Cerebellar cortex (tissue), 1 donor: ENCODE measurements at places on chromosomes 2 and 18.

GRCh38 chr18:7635948-7636347, 68.8 kb downstream of the PTPRM start:
- no peak for DNase-seq

DNA sequence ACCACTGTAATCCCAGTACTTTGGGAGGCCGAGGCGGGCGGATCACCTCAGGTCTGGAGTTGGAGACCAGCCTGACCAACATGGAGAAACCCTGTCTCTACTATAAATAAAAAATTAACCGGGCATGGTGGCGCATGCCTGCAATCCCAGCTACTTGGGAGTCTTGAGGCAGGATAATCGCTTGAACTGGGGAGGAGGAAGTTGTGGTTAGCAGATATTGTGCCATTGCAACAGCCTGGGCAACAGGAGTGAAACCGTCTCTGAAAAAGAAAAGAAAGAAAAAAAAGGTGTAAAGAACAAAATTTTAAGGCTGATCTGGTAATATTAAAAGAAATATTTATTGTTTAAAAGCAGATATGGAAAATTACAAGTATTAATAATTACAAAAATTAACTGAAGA, 29.7 kb downstream of the ZNF804A start:
- DNase-seq = no peak

DNA sequence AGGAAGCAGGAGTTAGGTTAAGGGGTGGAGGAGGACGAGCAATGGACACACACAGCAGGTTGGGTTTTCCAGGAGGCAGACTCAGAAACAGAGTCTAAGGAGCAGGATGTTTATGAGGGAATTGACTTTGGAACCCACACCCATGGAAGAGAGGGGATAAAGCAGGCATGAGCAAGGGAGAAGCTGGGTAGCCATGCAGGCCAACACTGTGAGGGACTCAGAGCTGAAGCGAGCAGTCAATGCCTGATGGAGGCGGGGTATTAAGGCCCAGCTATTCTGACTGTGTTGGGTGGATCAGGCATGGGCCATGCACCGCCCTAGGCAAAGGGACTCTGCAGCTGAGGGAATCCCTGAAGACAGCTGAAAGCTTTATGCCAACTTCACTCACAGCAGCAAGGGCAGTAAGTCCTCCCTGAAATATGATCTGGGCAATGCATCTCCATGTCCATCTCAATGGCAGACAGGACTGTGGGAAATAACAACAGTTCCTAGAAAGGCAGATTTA, 37.6 kb downstream of the TEX51 start:
- DNase-seq = no peak

- DNase-seq = no peak
Measured at GRCh38 chr2:129069875-129070594, 751.4 kb upstream of the HS6ST1 start.

DNA sequence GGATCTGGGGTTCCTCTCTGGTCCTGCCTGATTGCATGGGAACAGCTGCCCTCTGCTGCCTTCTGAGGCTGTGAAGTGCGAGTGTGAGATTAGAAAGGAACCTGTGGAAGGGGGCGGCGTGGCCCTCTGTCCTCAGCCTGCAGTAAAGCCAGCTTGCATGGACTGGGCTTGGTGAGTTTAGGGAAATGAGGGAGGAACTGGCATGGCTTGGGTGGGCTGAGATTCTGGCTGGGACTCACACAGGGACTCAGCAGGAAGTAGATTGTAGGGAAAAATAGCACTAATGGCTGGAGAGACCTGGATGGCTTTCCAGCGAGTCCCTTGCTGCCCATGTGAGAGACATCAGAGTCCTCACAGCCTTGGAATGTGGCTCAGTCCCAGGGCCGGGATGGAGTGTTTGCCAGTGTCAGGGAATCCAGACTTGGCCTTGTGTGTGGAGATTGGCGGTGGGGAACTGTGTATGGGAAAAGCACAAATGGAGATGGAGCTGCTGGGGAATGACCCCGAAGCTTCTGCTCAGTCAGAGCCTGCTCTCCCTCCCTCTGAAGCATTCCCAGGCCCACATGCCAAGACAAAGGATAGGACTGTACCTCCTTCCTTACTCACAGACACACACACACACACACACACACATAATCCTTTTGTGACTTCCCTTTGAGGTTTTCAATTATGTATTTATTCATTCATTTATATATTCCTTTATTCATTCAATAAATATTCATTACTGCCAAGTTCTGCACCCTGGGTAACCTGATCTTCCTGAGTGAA, 115.4 kb downstream of the ACAA2 start:
- no peak for DNase-seq

GRCh38 chr2:68835621-68836020, 35.6 kb downstream of the BMP10 start:
- DNase-seq = no peak
